IPS DF 19.7 (cell line): ENCODE measurements at places on chromosomes 7 and 10.

GRCh38 chr7:77655836-77656455, 40.3 kb upstream of the RSBN1L start:
- DNase-seq, result no peak

- DNase-seq, result peak; percentile 20
Observed at GRCh38 chr7:9937944-9938631, 1035.6 kb upstream of the PHF14 start.

- no peak for DNase-seq
Observed at GRCh38 chr7:139394540-139394939, 34.8 kb downstream of the LUC7L2 start.

DNA sequence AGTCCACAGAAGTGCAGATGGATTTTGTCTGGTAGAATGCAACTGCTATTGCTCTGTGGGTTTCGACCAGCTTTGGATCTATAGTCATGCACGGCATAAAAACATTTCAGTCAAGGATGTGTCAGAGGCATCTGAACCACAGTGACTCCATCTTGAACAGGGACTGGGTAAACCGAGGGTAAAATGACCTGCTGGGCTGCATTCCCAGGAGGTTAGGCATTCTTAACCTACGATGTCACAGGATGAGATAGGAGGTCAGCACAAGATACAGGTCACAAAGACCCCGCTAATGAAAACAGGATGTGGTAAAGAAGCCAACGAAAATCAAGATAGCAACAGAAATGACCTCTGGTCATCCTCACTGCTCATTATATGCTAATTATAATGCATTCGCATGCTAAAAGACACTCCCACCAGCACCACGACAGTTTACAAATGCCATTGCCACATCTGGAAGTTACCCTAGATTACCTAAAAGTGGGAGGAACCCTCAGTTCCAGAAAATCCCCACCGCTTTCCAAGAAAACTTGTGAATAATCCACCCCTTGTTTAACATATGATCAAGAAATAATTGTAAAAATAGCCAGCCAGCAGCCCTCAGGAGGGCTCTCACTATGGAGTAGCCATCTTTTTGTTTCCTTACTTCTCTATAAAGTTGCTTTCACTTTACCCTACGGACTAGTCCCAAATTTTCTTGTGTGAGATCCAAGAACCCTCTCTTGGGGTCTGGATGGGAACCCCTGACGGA, 50.7 kb upstream of the CPXM2 start:
- DNase-seq, result no peak

DNA sequence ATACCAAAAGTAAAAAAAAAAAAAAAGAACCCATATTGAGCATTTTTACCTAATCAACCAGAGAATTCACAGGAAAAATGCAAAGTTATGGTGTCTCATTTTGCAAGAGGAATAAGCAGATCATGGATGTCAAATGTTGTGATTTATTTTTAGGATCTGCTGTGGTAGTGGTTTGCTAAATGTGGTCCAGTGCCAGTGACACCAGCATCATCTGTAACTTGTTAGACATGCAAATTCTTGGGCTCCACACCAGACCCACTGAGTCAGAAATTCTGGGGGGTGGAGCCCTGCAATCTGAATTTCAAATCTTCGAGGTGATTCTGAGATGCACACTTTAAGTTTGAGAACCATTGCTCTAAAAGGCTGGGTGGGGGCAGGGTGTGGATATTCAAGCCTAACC, 30.1 kb upstream of the ZEB1 start:
- DNase-seq, result no peak

DNA sequence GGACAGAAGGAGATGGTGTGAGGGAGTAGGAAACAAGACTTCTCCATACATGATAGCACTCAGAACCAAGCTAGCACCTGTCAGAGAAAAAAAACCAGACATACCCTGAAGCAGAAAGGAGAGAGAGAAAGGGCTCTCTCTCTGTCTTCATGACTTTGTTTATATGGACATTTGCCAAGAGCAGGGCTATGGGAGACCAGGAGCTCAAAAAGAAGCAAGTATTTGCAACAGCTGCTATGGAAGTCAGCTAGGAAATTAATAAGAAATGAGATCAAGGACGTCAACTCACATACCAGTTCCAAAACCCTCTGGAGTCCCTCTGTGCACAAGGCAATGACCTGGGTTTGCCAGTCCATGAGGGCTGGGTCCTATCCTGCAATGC, 111.6 kb downstream of the SGMS1 start:
- no peak for DNase-seq

- no peak for DNase-seq
Observed at GRCh38 chr10:44206127-44206818, 178.6 kb downstream of the CXCL12 start.

DNA sequence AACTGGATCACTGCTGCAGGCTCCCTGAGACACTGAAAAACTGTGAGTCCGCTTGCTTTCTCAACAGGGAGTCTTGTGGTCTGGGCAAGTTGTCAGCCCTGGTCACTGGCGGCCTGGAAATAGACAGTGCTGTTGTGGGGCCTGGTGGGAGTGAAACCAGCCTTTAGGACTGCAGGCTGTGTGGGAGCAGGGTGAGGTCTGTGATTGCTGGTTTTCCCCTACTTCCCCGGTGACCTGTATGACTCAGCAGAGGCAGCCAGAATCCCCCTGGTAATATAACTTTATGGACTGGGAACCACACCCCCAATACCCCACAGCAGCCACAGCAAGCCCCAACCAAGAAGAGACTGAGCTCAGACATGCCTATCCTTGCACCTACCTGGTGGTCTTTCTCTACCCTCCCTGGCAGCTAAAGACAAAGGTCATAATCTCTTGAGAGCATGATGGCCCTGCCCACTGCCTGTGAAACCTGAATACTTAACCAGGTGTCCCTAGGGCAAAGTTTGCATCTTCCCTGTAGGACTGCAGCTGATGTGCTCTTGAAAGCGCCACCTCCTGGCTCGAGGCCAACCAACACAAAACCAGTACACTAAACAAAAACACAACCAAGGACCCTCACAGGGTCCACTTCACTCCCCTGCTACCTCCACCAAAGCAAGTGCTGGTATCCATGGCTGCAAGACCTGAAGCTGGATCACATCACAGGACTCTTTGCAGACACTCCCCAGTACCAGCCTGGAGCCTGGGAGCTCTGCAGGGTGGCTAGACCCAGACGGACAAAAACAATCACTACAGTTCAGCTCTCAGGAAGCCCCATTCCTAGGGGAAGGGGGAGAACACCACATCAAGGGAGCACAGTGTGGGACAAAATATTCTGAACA, 7.2 kb upstream of the ADAM22 start:
- DNase-seq, result peak; percentile 78

- no peak for DNase-seq
Observed at GRCh38 chr10:82982110-82982608, 1107.2 kb downstream of the NRG3 start.

DNA sequence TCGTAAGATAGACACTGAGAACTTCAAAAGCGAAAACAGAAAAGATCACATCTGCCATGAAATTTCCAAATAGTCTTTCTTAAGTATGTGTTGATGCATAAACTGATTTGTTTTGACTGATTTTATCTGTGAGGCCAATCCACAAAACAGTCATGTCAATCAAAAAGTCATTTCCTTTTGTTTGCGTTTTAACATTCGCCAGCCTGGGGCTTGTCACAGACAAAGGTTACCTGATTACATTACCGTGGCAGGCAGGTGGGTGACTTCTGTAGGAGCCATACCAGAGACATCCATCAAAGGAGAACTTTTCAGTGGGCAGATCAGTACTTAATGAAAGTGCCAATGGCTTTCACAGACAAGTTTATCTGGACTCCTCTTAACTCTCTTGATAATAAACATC, 45.5 kb upstream of the BET1 start:
- DNase-seq, result no peak

DNA sequence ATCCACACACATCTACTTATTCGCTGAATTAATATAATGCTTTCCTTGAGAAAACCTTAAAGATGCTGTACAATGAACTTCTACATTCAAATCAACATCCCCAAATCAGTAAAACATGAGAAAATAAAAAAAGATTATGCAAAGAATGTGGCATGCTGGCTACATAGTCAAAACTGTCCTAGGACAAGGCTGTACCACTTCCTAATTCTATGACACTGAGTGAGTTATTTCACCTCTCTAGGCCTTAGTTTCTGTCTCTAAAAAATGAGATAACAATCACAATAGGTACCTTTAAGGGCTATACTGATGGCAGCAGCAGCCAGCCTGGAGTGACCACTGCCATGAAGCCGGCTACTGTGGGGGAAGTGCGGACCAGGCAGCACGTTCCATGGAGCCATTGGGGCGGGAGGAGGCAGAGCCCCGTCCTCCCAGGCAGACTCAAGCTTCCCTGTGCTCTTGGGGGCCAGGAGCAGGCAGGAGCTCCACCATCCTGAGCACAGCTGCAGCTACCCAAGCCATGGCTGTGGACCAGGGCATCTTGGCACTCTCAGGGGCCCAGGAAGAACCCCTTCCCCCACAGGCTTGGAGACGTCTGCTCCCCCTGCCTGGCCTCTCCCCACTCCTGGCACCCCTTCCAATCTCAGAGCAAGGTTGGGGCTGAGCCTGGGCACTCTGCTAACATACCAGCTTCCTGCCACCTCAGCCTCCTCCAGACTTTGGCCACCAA, 110.2 kb downstream of the ELAPOR2 start:
- DNase-seq, result no peak

- no peak for DNase-seq
Observed at GRCh38 chr10:5895804-5896203, 5.8 kb downstream of the FBH1 start.

GRCh38 chr10:49595713-49596492, 14.2 kb upstream of the SLC18A3 start:
- DNase-seq, result no peak
